Right cardiac atrium (tissue), 5 donors: ENCODE measurements at places on chromosomes 12 and 14.

DNA sequence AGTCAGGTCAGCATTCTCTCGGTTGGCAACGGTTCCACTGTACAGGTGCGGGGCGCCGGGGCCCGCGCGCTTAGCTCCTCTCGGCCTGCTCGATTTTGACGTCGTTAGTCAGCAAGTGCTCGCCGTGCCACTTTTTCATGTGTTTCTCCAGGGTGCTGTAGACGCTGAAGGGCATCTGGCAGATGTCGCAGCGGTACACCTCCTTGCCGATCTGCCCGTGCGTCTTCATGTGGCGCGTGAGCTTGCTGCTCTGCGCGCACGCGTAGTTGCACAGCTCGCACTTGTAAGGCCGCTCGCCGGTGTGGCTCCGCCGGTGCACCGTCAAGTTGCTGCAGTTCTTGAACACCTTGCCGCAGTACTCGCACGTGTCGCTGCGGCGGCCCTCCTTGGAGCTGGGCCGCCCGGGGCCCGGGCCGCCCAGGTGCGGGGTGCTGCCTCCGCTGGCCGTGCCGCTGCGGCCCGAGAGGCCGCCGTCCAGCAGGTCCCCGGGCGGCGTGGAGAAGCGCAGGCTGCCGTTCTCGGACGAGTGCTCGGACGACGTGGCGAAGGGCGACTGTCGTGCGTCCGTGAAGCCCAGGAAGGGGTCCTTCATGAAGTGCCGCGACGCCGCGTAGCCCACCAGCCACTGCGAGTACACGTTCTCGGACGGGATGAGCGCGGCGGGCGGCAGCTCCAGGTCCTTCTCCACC is 97.8 kb downstream of the BCL11B start:
- no peak for DNase-seq

GRCh38 chr12:94488463-94488862 is 28.8 kb upstream of the CEP83 start:
- no peak for DNase-seq

DNA sequence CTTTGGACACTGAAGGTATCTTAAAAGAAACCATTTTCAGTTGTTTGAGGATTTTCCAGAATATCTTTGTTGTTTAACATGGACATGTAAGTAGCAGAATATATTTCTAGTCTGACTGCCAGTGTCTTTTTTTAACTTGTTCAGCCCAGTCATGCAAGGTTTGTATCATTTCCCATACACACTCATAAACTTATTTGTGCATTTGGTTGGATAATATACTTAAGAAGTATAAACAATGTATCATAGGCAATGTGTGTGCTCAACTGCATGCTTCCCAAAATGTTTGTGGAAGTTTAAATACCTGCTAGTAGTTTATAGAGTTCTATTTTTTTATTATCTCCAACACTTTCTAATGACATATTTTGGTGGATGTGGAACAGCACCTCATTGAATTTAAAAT is 707.4 kb upstream of the FBXO33 start:
- no peak for DNase-seq

- DNase-seq = no peak
Observed at GRCh38 chr12:13148485-13148847, 45.0 kb upstream of the GSG1 start.

- no peak for DNase-seq
Observed at GRCh38 chr12:41532072-41532471, 344.0 kb downstream of the PDZRN4 start.
